ENCODE measurements at places on chromosomes 11 and 22. TPM values are rescaled to one million over a fixed set of nuclear protein-coding genes. Genes with fewer than 3 reads are reported as not detected.

The OR8D4 gene
- not detected for total RNA-seq

The OPCML gene
- total RNA-seq, result not detected

The EXT2 gene
- total RNA-seq, result 61.3 TPM

The HYOU1 gene
- total RNA-seq, result 54.5 TPM

The OR51T1 gene
- not detected for total RNA-seq

The OR51A4 gene
- total RNA-seq, result not detected

The RASSF10 gene
- total RNA-seq, result 3.4 TPM

The CTSW gene
- not detected for total RNA-seq

The SYT8 gene
- 0.41 TPM for total RNA-seq

The LRRC74B gene
- not detected for total RNA-seq

The CHRM1 gene
- not detected for total RNA-seq

The OR4C12 gene
- total RNA-seq, result not detected

The SLCO2B1 gene
- total RNA-seq, result 3.3 TPM

The SUSD2 gene
- 56.4 TPM for total RNA-seq

The PLAAT4 gene
- total RNA-seq, result 1.8 TPM

The RBMXL2 gene
- not detected for total RNA-seq

The CD3E gene
- not detected for total RNA-seq

The CADM1 gene
- total RNA-seq, result 22.2 TPM

The HBG1 gene
- total RNA-seq, result not detected

The CBLIF gene
- not detected for total RNA-seq

The CDC42BPG gene
- total RNA-seq, result 1.7 TPM

The MRGPRX3 gene
- total RNA-seq, result not detected

The PDE3B gene
- 2.4 TPM for total RNA-seq

The RIMBP3B gene
- 0.67 TPM for total RNA-seq

The LMO1 gene
- 1.8 TPM for total RNA-seq

The GAS2 gene
- total RNA-seq, result 0.95 TPM

The CNIH2 gene
- total RNA-seq, result 0.88 TPM

The SHANK2 gene
- 8.5 TPM for total RNA-seq

The TSPAN32 gene
- total RNA-seq, result not detected

The TBC1D22A gene
- total RNA-seq, result 8.9 TPM

The ANO9 gene
- total RNA-seq, result 1.5 TPM

The OR8G5 gene
- total RNA-seq, result not detected

The ACTN3 gene
- not detected for total RNA-seq

The RTN4RL2 gene
- 99.8 TPM for total RNA-seq

The SEC14L3 gene
- total RNA-seq, result not detected

The ADAMTS15 gene
- 10.2 TPM for total RNA-seq

The PANX3 gene
- not detected for total RNA-seq

The NPAS4 gene
- not detected for total RNA-seq

The RGL4 gene
- not detected for total RNA-seq

Data from A549 treated with ZK216348 at 1 μM for 4 hours (cell line).